ENCODE measurements at places on chromosomes 5 and 9. TPM values are rescaled to one million over a fixed set of nuclear protein-coding genes. Genes with fewer than 3 reads are reported as not detected.

Gene IL9
- not detected for total RNA-seq

Gene JAKMIP2
- 75.7 TPM for total RNA-seq

Gene NIPAL4
- total RNA-seq: not detected

Gene ANKRD18B
- total RNA-seq: not detected

Gene NPR3
- total RNA-seq: 13.1 TPM

Gene SOHLH1
- not detected for total RNA-seq

Gene DBH
- not detected for total RNA-seq

Gene RAB3C
- total RNA-seq: 39.8 TPM
